EH (cell line): ENCODE measurements at places on chromosomes 11 and 22.

- DNase-seq = peak; percentile 57
Observed at GRCh38 chr11:92894197-92894596, 75.3 kb upstream of the MTNR1B start.

- no peak for DNase-seq
Observed at GRCh38 chr11:126148317-126148716, 63.1 kb downstream of the RPUSD4 start.

DNA sequence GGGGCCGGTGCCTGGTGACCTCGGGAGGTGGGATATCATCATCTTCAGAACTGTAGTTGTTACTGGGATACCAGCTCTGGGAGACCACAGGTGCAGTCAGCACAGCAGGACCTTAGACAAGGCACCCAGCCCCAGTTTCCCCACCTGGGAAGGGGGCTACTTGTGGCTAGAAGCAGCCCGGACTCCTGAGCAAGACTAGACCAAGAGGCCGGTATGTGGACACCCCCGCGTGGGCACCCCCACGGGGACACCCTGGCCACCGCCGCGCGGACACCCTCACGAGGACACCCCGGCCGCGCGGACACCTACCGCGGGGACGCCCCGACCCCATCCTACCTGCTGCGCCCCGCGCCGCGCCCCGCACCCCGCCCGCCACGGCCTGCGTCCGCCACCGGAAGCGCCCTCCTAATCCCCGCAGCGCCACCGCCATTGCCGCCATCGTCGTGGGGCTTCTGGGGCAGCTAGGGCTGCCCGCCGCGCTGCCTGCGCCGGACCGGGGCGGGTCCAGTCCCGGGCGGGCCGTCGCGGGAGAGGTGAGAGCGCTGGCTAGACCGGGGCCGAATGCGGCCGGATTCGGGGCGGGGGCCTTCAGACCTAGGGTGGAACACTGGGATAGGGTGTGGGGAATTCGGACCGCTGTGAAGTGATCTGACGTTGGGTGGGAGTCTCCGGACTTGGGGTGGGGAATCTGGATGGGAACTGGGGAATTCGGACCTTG is at the start of the genes COMT and TXNRD2:
TSS of gene COMT (plus strand) at position 408 of the 718 bp plus-strand sequence. CDS start 20,755 bp downstream, outside the sequence.
TSS of gene TXNRD2 (minus strand) at position 454 of the 718 bp plus-strand sequence. CDS start at position 439, 15 bp downstream.
- peak; percentile 77 for DNase-seq

- no peak for DNase-seq
Observed at GRCh38 chr11:113317339-113317738, 3.0 kb downstream of the TTC12 start.

DNA sequence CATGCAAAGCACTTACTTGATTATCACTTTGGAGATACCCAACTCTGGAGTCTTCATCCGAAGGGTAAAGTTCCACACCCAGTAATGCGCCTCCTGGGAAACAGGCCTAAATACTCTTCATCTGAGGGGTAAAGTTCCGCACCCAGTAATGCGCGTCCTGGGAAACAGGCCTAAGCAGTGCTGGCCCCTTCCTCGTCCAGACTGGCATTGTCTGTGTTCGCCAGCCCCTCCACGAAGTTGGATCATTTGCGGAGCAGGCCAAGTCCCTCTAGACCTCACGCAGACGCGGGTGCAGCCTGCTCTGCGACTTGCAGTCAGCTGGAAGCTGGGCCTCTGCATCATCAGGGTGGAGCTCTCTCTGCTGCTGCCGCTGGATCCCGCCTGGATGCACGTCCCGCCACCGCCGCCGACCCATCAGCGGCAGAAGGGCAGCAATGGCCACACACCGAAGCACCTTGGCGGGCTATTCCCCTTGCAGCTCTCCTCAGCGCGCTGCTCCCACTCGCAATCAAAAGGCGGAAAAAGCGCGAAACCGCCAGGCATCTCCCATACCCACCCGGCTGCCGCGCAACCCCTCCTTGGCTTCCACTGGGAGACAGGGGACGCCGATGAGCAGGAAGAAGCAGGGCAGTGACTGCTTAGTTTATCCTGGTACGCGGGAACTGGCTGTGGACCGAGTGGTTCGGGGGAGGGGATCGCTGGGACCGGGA is 34.1 kb upstream of the GLYATL1 start:
- DNase-seq = peak; percentile 77

- DNase-seq = no peak
Observed at GRCh38 chr11:14593671-14594070, 49.9 kb upstream of the PDE3B start.

DNA sequence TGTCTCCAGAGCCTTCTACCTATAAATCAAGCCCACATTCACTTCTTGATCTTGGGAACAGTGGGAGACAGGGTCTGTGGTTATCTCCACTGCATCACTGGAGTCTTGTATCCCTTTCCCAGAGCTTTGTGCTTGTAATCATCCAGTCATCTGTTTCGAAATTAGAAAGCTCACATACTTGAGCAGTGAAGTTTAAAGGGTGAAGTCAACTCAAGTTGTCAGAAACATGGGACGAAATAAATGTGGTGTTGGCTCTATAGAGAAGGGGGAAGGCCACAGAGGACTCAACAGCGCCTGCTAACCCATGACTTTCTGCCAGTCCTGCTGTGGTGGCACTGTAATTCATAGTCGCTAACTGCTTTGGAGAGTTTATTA is 197.5 kb downstream of the DBX1 start:
- peak; percentile 90 for DNase-seq

DNA sequence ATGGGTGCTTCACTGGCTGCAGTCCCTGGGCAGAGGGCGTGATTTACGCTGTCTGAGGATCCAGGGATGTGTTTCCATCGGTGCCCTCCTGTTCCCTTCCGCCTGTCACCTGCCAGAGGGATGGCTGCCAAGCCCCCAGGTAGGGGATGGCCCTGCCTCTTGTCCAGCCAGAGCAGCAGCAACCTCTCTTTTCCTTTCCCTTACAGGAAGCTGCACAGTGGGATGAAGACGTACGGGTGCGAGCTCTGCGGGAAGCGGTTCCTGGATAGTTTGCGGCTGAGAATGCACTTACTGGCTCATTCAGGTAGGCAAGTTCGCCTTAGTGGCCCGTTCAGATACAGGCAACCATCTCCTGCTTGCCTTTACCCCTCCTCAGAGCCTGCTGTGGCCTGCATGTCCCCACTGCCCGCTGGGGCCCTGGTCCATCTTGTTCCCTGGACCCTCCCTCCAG is 96.6 kb downstream of the ZBTB16 start:
- no peak for DNase-seq

DNA sequence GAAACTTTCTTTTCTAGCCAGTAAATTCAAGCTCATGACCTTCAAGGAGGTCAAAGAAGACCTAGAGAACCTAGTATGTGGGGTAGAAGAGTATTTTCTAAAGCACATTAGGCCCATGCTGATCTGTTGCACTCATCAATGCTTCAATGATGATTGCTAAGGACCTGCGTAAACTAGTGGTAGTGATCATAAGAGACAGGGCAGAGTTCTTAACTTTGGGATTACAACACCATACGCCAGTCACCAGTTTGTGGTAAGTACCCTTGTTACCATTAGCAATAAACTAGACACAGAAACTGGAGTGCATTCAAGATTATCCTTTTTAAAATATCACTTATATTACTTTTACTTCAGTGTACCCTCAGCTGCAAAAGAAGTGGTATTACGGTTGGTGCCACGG is 490.3 kb downstream of the BUD13 start:
- DNase-seq = no peak

DNA sequence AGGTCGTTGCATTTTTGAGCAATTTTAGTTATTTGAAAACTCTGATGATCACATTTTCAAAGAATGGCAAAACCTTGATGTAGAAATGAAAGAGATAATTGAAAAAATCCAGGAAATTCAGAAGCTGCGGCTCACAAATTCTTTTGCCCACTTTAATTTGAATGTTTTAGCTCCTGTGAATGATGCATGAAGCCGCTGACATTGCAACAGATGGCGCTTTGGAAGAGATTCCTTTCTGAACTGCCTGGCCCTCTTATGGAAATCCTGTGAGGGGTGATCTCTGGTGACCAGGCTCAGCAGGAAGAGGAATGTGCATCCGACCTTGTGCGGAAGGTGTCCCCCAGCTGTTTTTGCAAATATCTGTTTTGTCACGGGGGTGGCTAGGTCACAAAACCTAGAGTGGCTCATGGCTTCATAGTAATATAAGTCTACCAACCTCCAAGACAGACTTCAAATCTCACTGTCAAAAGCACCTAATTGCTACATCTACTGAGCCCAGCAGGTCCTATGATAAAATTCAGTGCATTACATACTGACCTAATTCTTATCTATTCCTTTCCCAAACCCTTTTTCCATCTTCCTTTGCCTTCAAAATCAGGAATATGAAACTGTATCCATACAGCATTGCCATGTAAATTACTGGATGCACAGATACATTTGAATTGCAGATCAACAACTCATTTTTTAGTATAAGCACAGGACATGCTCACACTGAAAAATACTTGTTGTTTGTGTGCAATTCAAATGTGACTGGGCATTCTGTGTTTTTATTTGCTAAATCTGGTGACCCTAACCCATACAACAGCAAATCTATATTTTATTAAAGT is 412.7 kb downstream of the ETS1 start:
- DNase-seq = peak; percentile 89

DNA sequence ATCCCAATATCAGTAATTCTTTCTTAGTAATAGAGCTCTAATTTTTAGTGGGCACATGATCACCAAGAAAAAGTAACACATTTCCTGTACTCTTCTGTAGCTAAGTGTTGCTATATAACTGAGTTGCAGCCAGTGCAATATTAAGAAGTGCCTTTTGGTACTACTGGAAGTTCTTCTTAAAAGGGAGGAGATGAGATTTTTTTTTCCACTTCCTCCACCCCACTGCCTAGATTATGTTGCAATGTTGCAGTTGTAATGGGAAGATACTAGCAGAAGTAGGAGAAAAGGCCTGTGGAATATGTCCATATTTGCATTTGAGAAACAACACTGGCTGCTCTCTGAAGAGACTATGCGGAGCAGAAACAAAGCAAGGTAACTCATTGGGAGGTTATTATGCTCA is 280.6 kb upstream of the ANO5 start:
- no peak for DNase-seq

DNA sequence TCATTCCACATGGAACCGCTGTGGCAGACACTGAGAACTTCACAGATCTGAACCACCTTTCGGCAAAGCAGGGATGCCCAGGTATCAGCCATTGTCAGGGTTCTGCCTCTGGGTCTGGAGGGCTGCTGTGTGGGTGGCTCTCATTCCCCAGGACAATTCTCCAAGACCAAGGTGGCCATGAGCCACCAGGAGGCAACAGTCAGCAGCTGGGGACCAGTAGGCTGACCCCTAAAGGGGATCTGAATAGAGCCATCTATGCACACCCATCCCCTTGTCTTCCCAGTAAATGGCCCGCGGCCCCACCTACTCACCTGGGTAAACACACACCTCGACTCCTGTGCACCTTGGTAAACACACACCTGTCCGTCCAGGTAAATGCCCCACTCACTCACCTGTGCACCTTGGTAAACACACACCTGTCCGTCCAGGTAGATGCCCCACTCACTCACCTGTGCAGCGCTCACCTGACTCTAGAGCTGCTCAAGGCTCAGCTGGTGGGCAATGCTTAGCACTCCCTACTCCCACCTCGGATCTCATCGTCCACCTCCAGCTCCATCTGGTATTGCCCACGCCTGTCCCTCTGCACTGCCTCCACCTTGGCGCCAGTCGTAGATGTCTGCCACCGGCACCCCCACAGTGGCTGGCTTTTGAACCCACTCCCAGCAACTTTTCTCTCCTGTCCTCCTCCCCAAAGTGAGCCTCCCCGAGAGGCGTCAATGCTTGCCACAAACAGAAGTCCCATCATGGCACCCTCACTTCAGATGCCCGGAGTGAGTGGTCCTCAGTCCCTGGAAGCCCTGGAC is 10.2 kb downstream of the SLC25A1 start:
- DNase-seq = no peak

DNA sequence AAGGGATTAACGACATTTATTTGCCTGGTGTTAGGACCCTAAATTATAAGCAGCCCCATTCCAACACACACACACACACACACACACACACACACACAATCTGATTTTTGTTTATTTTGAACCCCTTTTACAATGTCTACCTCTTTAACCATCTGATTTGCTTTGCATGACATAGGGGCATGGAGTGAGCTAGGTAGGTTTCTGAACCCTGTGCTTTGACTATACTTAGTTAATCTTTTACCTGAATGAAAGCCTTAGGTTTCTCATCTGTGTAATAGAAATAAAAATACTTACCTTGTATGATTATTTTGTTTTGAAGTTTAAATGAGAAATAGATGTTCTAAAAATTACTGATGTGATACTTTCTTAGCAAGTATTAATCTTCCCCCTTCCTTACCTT is 94.7 kb upstream of the FOLH1 start:
- no peak for DNase-seq

DNA sequence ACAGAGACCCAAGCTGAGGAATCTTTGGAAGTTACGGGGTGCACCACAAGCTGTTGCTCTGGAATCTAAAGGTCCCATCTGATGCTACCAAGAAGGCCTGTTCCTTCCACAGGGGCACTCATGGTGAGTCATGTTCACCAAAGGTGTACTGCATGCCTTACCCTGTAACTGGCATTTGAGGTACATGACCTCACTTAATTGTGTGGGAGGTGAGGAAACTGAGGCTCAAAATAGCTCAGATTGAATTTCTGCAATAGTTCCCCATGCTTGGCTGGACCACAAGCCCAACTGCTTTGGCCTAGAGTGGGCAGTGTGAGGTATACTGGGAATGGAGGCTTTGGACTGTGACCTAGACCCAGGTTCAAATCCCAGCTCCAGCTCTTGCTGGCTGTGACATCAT is 8.2 kb downstream of the MTFP1 start:
- DNase-seq = no peak

GRCh38 chr11:72629266-72629665 is 45.0 kb downstream of the PDE2A start:
- DNase-seq = peak; percentile 30

GRCh38 chr11:118996926-118997626 is 862 bp upstream of the CENATAC start:
- peak; percentile 43 for DNase-seq

GRCh38 chr22:20228939-20229272 is 39.2 kb downstream of the RTN4R start:
- no peak for DNase-seq

DNA sequence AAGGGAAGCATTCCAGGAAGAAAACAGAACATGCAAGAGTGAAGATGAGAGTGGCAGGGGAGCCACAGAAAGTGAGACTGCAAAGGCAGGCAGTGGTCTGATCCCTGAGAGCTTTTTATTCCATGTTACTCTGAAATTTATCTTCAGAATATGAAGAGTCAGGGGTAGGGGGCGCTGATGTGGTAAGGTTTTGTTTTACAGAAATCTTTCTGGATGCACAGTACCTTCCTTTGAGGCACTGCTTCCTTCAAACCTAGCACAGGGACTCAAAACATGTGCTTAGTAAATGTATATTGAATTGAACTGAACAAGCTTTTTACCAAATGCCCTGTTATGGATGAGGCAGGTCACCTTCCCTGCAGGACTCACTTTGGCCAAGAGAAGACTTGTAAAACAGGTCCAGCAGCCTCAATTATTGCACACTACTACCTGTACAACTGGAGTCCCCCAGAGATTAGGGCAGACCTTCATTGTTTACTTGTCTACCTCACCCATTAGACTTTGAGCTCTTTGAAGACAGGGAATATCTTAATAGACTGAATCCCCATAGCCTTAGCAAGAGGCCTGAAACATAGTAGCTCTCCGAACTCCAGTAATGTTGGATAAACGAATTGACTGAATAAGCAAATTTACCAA is 2.2 kb downstream of the PAK1 start:
- DNase-seq = no peak

GRCh38 chr11:131685206-131685605 is 314.8 kb downstream of the NTM start:
- DNase-seq = no peak

GRCh38 chr11:8709002-8709672 is 26.5 kb downstream of the RPL27A start:
- DNase-seq = peak; percentile 99
